ENCODE measurements at places on chromosomes 3 and 15.
A peak's percentile ranks its signal among the peaks of the same experiment; 100 is the strongest.

DNA sequence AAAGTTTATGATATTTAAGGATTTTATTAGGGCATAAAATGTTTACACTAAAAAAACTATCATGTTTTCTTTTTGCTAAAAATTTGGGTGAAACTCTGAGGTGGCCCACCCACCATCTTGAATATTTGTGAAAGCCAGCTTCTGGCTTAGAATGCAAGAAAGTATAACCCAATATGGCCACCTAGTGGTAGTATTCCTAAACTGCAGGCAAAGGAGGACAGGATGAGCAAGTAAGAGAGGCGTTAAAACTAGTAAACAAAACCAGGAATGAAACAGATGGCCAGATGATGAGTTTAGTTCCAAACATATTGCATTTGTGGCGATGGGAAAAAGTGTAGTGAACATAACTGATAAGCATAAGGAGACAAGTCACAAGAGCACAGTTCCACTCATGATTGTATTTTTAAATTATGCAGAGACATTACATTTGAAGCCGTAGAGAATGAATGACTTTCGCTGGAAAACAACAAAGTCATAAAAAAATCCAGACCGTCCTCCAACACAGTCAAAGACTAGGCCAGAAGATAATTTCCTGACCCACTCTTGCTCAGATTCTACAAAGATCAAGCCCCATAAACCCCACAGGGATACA, 103.3 kb upstream of the PRTG start:
- DNase-seq, result no peak

- no peak for DNase-seq
Measured at GRCh38 chr15:100807028-100807427, 72.6 kb upstream of the ALDH1A3 start.

DNA sequence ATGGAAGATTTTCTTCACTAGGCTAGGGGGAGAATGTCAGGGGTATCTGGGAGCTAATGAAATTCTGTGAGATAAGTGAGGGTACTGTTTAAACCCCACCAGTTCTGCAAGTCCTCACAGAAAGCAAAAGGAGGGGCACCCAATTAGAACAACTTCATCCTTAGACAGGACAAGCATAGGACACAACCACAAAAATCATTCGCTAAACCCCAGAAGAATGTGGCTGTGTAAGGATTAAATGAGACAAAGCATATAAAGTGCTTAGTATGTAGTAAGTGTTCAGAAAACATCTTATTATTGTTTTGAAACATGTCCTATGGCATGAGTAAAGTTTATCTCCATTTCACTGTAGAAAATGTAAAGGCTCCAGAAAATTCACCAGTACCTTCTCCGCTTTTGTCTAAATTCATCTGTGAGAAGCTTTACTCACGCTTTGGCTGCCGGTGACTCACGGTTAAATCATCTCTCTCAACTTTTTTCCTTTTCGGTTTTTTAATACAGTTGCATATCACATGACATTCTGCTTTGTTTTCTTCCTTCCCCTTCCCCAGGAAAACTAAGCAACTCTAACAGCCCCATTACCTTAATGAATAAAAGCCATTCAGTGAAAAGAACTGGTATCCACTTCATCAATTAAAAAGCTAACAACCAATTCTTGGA, 1.7 kb downstream of the CLRN1 start:
- DNase-seq, result no peak

DNA sequence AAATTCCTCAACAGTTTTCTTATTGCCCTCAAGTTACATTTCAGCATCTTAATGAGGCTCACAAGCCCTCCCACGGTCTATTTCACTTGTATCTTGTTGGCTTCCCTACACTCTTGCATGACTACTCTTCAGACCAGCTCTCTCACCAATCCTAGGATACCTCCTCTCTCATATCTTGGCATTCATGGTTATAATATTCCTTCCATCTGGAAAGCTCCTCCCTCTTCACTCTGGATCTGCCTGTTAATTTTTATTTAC, 8.5 kb upstream of the CCDC80 start:
- no peak for DNase-seq

- DNase-seq, result no peak
Measured at GRCh38 chr3:109195815-109196214, 59.3 kb downstream of the C3orf85 start.

DNA sequence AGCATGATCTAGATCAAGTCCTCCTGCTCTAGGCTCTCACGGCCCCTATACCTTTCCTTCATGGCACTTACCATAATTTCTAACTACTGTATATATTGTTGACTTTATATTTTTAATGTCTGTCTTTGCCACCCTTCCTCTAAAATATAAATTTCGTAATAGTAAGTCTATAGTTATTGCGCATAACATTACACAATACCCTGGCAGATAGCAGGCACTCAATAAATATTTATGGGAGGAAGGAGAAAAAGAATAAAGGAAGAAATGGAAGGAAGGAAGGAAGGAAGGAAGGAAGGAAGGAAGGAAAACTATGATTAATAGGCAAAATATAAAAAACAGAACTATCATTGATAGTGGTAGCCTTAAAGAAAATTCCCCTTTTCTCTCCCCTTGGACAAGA, 190.3 kb upstream of the LMCD1 start:
- DNase-seq, result no peak

DNA sequence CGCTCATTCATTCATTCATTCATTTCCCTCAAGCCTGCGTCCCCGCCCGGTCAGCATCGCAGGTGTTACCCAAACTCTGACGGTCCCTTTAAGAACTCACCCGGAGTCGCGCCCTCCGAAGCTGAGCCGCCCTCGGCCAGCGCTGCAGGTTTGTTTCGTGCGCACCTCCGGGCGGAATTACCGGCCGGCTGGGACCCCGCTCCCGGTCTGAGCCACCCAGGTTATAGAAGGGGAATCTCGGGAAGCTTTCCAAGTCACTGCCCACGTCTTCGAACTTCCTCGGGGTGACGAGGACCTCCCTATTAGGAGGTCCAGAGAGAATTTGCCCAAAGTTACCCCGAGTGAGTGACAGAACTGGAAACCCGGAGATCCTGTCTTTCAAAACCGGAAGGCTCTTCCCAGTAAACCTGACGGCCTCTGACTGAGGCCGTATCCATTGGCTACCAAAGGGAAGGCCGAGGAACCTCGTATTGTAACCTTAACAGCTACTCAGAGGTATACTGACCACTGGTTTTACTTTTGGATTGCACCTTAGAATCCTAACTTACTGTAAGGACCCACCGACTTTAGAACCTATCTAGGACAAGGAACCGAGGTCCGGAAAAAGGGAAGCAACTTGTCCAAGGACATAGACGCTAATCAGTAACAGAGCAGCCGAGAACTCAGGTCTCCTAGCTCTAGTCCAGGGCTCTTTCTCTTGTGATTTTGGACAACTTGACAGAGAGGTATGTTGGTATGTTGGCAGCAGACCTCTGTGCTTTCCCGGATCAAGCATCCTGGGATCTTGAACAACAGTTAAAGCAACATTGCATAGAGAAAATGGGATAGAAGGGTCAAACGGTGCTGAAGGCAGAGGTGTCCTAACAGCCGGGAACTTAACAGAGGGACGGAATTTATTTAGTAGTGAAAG, 788 bp upstream of the DLG1 start:
- DNase-seq, result peak; percentile 7

DNA sequence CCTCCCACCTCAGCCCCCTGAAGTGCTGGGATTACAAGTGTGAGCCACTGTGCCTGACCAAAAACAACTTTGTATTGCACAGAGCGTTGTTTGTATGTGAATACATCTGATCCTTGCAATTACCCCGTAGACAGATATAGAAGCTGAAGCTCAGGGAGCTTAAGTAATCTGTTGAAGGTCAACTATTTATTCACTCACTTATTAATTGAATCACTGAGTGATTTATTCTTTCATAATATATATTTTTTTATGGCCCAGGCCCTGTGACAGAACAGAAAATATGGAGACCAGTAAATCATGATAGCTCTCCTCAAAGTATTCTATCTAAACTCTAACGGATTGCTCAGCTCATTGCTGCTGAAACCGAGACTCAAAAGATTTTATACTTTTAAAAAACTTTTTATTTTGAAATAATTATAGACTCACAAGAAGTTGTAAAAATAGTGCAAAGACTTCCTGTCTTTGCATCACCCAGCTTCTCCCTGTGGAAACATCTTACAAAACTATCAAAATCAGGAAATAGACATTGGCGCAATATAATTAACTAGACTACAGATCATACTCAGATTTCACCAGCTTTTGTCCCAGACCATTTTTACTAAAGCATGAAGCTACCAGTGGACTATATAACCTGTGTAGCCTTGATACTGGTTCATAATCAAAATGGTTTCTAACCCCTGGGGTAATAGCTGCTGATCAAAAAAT, 466.1 kb downstream of the PDCD6IP start:
- no peak for DNase-seq

- no peak for DNase-seq
Measured at GRCh38 chr3:54235998-54236397, 113.6 kb downstream of the CACNA2D3 start.

GRCh38 chr3:14847613-14848541, 29.1 kb downstream of the FGD5 start:
- DNase-seq, result no peak

GRCh38 chr3:83039422-83039821, 1278.0 kb upstream of the GBE1 start:
- DNase-seq, result no peak

DNA sequence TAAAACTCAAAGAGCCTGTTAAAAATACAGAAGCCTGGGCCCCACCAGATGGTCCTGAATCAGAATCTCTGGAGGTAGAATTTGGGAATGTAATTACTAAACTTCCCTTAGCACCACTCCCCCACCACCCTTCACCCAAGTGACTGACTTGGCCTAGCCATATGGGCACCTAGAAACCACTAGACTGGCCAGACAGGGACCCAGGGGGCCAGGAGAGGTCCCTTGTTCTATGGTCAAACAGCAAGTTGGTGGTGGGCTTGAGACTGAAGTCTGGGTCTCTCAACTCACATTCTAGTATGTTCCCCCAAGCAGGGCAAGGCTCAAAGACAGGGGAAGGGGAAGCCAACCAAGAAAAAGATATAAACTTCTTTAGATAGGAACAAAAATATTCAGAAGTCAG, 301.5 kb upstream of the TLE3 start:
- no peak for DNase-seq

DNA sequence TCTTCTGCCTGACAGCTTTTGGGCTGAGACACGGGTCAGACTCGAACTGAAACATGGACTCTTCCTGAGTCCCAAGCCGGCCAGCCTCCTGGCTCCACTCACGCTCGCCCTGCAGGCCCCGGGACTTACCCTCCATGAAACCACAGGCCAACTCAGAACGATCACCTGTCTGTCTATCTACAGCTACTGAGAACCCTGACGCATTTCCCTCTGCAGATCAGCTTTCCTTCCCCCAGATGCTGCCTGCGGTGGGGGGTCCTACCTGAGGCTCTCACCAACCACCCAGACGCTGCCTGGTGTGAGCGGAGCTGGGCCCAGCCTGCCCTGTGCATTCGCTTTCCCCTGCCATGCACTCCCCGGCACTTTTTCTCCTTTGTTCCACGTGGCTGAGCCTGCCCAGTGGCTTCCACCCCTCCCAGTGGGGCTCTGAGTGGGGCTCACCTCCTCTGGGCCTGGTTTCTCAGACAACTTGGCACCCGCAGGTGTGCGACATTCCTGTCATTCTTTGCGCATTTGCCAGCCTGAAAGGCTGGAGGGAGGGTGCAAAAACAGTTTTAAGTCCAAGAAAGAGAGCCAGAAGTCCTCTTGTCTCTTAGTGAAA, 60.2 kb downstream of the PLXNA1 start:
- DNase-seq, result no peak

Measured in activated T-helper 1 cell treated with anti-CD3 and anti-CD28 coated beads, Interleukin-2, amount 50 U/mL, for 16 hours (primary cell).